NCI-H460 (cell line): ENCODE measurements at places on chromosomes 2 and 18. TPM values are rescaled to one million over a fixed set of nuclear protein-coding genes. Genes with fewer than 3 reads are reported as not detected.

DNA sequence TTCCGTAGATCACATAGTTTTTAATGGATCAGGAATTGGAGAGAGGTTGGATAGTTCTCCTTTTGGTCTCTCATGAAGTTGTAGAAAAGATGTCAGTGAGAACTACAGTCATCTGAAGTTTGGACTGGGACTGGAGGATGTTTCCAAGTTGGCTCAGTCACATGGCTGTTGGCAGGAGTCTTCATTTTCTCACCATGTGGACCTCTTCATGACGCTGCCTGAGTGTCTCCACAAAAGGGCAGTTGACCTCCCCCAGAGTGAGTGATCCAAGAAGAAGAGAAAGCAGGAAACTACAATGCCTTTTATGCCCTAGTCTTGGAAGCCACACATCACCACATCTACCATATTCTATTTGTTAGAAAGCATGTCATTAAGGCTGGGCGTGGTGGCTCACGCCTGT lies 171.7 kb downstream of the EPHA4 start:
- DNase-seq: no peak

- no peak for DNase-seq
These were observed 15.2 kb downstream of the ASXL3 start for GRCh38 chr18:33593261-33593660.

DNA sequence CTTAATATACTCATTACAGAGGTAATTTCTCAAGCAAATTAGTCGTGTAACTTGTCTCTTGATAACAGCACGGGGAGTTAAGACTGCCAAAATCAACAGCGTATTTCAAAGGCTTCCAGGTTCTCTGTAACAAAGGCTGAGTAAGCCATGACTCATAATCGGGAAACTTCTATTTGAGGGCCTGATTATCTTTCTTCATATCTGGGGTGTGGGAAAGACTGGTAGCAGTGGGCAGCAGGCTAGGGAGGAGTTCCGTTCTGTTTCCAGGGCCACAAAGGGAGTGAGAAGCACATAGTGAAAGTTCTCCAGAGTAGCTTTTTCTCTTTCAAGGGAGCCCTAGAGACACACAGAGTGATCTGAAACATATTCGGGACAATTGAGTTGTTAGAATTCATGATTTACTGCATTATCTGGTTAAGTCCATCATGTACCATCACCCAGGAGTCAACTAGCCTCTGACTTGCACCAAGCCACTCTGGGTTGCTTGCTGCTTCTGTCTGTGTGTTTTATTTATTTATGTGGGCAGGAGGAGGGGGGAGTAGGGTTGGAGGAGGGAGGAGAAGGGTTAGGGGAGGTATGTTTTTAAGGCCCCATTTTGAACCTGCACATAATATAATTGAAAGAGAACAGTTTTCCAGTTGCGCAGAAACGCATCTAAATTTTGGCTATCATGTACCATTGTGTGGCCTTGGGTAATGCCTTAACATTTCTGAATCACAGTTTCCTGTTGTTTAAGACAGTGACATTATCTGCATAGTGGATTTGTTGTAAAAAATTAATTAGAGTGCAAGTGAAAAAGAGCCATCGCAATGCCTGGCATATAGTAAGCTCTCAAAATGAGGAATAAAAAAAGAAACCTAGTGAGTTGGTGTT lies 80.5 kb upstream of the ITPRID2 start:
- DNase-seq: peak; percentile 68

The FNDC4 gene
- total RNA-seq: not detected in 2 replicates

DNA sequence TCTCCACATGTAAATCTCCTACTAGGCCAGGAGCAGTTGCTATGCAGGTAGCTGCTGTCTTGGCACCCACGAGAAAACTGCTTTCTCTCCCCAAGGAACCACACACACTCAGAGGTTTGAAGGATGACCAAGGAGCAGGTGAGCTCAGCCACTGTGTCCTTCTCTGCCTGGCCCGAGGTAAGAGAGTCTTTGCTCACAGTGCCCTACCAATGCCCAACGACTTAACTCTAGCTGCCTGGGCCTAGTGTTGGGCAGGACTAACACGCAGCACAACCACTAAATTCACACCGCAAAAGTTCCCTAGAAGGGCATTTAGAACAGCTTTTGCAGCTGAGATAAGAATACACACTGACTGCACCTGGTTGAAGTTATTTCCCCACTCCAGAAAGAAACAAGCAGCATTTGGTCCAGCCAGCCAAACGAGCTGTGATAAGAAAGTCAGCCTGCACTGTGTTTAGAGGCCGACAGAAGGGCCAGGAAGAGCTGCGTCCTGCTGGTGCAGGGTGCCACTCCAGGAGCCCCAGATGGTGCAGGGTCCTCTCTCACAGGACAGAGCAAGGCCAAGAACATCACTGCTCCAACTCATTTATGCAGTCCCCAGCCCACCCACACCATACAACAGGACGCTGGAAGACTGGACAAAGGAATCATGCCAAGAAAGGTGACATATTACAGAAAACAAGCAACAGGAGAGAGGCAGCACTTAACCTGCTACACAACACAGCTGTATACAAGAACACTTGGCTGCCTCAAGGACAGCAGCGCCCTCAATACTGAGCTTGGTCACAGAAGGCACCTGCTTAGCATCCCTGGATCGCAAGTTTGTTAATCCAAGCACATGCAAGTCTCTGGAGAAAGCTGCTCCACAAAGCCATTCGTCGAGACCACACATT lies 12.5 kb downstream of the HDLBP start:
- no peak for DNase-seq

DNA sequence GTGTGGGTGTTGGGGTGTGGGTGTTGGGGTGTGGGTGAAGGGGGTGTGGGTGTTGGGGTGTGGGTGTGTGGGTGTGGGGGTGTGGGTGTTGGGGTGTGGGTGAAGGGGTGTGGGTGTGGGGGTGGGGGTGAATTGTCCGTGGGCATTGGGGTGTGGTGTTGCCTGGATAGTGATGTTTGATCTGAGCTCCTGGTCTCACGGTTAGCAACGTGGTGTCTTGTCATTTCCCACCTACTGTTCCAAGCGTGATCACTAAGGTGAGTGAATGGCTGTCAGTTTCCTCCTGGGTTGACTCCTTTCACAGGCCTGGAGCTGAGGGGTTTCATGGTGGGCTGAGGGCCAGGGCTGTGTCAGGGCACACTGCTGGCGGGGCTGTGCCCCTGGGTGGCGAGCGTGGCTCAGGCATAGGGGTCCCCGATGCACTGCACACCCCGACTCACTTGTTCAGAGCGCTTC lies 27.2 kb downstream of the RTP5 start:
- DNase-seq: no peak

The IHH gene
- not detected in 2 replicates for total RNA-seq
